ENCODE measurements at places on chromosomes 5 and 9.

DNA sequence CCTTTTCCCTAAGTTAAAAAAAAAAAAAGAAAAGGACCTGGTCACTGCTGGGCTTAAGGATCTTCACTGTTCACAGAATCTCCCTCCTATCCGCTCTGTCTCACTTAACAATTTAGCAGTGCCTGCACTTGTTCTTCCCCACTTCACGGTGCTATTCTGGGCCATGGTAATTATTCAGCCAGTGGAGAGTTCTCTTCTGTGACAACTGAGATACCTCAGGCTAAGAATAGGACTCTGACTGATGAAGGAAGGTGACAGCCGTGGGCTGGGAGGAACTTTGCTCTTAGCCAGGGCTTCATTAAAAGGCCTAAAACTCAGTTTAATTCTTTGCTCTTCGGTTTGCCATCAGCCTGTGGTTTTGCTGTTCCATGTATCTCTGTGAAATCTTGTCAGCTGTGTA is 51.9 kb upstream of the ENTREP1 start:
- DNase-seq = no peak

DNA sequence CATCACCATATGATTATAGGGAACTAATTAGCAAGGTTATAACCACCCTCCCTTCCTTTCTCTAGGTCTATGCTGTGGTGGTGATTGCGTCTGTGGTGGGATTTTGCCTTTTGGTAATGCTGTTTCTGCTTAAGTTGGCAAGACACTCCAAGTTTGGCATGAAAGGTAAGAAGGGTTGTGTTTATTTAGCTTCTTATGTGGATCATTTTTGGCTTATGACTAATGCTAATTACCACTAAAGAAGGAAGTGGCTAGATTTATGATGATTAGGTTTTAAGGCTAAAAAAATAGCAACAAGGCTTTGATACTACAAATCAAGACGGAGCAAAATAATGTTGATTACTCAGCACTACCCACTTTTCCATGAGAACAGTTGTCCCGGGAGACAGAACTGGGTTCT is 82.4 kb downstream of the NTRK2 start:
- no peak for DNase-seq

- DNase-seq = no peak
Measured at GRCh38 chr5:122948319-122948718, 88.2 kb downstream of the PPIC start.

GRCh38 chr9:95462249-95463147 is 54.3 kb downstream of the PTCH1 start:
- DNase-seq = peak; percentile 86

GRCh38 chr9:71549023-71549422 is 219.3 kb downstream of the CEMIP2 start:
- no peak for DNase-seq

- no peak for DNase-seq
Measured at GRCh38 chr5:170357955-170358444, 31.2 kb downstream of the KCNMB1 start.

GRCh38 chr5:14859150-14859549 is 12.4 kb downstream of the ANKH start:
- DNase-seq = no peak

GRCh38 chr5:127486471-127486870 is 31.0 kb upstream of the PRRC1 start:
- DNase-seq = no peak

- DNase-seq = no peak
Measured at GRCh38 chr9:21287280-21287679, 17.8 kb downstream of the IFNA5 start.

GRCh38 chr5:81760521-81760920 is 9.6 kb upstream of the SSBP2 start:
- DNase-seq = no peak

GRCh38 chr5:105392122-105392709 is 1829.6 kb upstream of the NUDT12 start:
- no peak for DNase-seq

DNA sequence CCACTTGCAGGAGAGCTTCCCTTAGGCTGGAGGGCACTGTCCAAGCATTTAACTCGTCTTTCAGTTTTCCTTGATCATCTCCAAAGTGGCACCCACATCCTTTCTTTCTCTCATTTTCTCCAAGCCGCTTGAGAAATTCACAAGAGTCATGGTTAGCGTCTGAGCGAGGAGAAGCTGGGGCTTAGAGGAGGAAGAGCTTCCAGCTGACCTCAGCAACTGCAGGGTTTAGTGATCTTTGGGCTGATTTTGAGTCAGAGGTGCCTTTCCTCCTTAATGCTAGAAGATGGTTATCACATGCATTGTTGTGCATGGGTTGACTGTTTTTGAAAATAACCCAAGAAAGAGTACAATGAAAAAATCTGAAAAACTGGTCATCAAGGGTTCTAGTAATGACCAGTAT is 134.7 kb downstream of the GADD45G start:
- no peak for DNase-seq

GRCh38 chr9:72911816-72912215 is 41.0 kb downstream of the ALDH1A1 start:
- DNase-seq = no peak
